CD4-positive, alpha-beta T cell treated with Interleukin-15 for 4 hours (primary cell): ENCODE measurements at places on chromosomes 1 and 21.

DNA sequence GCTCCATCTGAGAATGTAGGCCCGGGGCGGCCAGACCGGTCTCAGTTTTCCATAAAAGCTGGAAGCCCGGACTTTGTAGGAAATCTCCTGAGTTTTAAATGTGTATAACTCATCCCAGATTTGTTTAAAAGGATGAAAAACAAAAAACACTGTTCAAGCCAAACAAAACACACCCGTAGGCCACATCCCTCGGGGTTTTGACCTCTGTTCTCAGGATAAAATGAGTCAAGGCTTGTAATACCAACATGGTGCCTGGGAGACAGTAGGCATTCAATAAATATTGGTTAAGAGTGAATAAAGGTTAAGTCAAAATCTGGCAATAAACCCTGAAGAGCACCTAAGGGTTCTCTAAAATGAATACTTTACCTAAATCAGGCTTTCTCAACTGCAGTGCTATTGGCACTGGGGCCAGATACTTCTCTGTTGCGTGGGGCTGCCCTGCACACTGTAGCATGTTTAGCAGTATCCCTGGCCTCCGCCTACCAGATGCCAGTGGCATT is 55.0 kb downstream of the KAZN start:
- DNase-seq = no peak

- DNase-seq = no peak
Measured at GRCh38 chr1:20069874-20070273, at the start of gene PLA2G5. TSS of gene PLA2G5 (plus strand) at chr1:20070194. CDS start at chr1:20084831, 14,637 bp downstream.

GRCh38 chr1:7456722-7457082 is 314.4 kb upstream of the VAMP3 start:
- DNase-seq = no peak

DNA sequence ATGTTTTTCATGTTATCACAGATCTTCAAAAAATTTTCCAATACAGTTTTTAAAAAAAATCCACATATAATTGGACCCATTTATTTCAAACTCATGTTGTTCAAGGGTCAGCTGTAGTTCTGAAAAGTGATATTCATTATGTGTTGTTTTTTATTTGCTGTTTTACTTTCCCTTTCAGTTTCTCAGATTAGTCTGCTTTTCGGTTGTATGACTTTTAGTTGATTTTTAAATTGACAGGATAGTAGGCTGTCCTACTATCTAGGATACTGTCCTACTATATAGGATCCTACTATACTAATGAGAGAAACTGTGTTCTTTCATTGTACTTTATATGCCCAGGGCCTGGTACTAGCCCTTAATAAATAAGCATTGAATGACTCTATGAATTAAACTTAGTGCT is 33.6 kb upstream of the GPR52 start:
- DNase-seq = no peak

- no peak for DNase-seq
Measured at GRCh38 chr1:218537122-218537913, 192.2 kb downstream of the TGFB2 start.

DNA sequence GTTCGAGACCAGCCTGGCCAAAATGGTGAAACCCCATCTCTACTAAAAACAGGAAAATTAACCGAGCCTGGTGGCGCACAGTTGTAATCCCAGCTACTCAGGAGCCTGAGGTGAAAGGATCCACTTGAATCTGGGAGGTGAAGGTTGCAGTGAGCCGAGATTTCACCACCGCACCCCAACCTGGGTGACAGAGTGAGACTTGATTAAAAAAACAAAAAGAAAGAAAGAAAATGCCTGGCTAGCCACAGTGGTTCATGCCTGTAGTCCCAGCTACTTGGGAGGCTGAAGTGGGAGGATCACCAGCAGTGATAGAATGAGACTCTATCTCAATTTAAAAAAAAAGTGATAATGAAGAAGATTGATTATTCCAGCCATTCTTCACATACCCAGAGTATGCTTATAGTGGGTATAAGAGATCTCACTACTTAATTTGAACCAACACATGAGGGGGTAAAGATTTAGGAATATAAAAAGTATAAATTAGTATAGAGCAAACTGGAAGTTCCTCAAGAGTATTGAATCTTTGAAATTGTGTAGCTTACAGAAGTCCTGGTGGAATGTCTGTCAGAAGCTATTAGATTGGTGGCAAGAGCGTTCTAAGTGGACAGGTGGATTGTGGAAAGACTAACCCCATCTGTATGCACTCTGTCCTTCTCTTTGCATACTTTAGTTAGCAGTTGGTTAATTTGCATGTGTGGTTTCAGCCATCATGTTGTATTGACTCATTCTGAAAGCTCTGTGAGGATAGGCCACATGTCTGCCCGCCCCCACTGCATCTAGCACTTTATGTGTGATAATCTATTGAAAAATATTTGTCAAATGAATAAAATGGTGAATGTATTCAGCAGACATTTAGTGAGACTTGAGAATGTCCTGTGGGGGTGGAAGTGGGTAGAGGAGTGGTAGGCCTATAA is 25.0 kb downstream of the RLF start:
- peak; percentile 29 for DNase-seq

- no peak for DNase-seq
Measured at GRCh38 chr1:43056981-43057391, 98.3 kb upstream of the SLC2A1 start.

DNA sequence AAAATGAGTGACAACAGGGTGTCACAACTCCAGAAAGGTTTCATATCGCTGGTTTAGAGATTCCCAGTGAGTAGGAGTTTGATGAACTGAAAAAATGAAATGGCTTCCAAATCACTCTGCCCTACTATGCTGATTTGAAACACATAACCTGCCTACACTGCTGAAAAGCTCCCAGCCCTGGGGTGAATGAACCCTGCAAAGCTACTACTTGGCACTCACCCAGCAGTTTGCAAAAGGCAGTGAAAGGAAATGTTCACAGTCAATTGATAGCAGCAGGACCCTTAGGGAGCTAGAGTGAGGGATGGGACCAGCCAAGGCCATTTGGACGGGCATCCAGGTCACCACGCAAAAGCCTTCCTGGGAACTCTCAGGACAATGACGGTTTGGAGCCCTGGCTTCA is 44.4 kb upstream of the SRP9 start:
- DNase-seq = no peak

- peak; percentile 29 for DNase-seq
Measured at GRCh38 chr1:224433041-224433691, 1.4 kb downstream of the WDR26 start.
